ENCODE measurements at places on chromosomes 12 and 14.

GRCh38 chr14:58272588-58273372 lies 25.6 kb upstream of the ARID4A start:
- DNase-seq = no peak

DNA sequence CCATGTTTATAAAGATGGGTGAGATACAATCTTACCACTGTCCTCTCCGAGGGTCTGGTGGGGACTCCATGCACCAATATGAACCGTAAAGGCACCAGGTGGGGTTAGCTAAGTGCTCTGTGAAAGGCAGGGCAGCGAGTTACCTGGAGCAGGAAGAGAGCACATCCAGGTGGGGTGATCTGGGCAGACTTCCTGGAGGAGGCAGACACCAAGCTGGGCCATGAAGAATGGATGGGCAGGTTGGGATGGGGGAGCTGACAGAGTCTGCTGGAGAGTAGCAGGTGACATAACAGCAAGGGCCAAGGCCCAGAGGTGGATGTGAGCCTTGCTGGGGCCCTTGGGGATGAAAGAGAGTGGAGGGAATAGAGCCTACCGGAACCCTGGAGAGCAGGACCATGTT lies 45.9 kb downstream of the RIN3 start:
- DNase-seq = no peak

DNA sequence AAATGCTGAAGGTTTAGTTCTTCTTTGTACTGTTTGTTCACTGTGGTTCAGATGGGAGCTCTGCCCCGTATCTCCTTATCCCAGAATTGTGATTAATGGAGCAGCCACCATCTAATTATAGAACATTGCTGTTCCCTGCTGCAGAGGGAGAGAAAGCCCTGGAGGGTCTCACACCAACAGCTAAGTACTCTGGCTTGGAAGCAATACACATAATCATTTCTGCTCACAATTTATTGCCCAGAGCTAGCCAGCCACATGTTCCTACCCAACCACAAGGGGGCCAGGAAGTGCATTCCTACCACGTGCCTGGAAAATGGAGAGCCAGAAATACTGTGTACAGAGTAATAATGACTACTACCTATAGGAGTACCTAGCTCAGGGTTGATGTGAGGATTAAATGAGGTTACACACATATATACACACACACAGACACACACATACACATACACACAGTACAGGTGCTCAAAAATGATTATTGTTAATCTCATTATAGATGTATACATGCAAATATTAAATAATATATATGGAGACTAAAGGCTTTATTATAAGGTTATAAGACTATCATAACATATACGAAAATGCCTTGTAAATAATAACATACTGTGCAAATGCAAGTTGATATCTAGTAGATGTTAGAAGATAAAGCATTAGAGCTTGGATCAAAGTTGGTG lies 22.3 kb downstream of the MSRB3 start:
- DNase-seq = no peak

- DNase-seq = no peak
Observed at GRCh38 chr12:97075161-97075933, 168.3 kb downstream of the NEDD1 start.

- DNase-seq = no peak
Observed at GRCh38 chr14:106518054-106518943, 991.9 kb downstream of the TMEM121 start.

DNA sequence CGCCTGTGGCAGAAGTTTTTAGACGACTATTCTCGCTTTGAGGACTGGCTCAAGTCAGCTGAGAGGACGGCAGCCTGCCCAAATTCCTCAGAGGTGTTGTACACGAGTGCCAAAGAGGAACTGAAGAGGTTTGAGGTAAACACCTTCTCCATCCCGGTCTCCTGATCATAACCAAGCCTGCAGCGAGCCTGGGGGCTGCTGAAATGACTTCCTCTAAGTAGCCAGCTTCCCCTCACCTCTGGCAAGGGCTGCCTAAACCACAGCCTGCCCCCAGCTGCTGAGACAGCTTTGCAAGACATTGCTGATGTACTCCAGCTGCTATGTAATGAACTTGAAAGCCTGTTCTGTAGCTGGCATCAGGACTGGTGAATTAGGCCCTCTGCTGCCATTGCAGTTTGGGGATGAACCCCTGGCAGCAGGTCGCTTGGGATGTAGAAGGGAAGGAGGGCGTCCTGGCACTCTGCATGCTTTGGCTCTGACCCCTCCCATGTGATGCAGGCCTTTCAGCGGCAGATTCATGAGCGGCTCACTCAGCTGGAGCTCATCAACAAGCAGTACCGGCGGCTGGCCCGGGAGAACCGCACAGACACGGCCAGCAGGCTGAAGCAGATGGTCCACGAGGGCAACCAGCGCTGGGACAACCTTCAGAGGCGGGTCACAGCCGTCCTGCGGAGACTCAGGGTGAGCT lies 84.6 kb downstream of the ESR2 start:
- no peak for DNase-seq

Measured in putamen (tissue), 1 donor.